ENCODE measurements at places on chromosomes 5 and 9. TPM values are rescaled to one million over a fixed set of nuclear protein-coding genes. Genes with fewer than 3 reads are reported as not detected.

DNA sequence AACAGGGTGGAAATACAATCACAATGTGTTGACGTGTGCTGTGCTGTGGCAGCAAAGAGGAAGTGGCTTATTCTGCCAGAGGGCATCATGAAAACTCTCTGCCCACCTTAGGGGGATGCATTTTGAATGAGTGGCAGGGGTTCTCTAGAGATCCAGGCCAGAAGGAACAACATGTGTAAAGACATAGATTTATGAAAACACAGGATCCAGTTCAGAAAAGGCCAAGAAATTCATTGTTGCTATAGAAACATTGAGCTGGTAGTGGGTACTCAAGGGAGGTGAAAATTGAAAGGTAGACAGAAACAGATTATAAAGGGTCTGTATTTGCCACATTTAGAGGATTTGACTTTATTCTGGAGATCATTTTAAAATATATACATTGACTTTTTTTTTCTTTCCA, 417.7 kb downstream of the ENC1 start:
- no peak for DNase-seq

The CARTPT gene
- not detected for total RNA-seq

GRCh38 chr9:31677877-31678276, 706.6 kb upstream of the ACO1 start:
- no peak for DNase-seq

The LOX gene
- 58.6 TPM for total RNA-seq

DNA sequence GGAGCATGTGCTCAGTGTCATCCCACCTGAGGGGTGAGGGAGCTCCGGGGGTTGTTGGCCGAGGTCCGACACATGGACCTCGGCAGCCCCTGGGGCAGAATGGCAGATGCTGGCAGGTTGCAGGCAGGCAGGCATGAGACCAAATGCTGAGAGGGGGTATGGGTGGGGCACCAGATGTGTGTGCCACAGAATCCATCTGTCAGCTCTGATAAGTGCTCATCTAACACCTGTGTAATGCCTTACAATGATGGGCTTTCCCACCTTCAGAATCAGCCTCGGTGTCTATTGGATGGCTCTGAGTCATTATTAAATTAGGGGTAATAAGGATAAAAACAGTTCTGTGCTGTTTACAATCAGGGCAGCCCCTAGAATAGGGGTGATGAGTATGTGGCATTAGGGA, 73.1 kb upstream of the SAP30L start:
- no peak for DNase-seq

The RANBP6 gene
- 14.0 TPM for total RNA-seq

DNA sequence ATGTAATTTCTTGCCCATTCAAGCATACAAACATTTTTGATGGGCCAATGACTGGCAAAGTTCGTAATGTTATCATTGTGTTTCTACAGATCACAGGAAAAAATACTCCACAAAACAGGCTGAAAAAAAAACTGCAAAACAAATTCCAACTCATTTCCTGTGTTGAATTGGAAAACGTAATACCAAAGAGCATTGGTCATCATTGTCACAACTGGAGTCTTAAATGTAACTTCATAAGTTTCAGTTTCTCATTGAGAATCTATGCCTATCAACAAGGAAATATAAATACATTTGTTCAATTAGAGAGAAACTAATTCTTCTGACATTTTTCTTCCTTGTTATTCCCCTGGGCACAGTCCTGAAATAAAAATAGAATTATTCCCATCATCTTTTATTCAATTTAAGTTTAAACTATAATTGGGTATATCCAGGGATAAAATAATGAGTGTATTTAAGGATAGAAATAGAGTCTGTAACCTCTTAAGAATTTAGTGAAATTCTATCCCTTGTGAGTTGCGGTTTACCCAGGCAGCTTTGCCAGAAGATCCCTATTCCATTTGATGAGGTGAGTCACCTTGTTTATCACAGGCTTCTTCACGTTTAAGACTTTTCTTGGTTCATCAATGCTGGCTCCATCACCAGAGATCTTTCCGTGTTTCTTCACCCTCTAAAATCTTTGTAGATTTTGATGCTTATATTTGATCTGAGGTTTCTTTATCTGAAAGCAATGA, 112.7 kb upstream of the ITGA1 start:
- DNase-seq: no peak

- DNase-seq: no peak
These were observed 146.3 kb downstream of the CETN3 start for GRCh38 chr5:90263102-90263820.

GRCh38 chr5:153350175-153350883, 140.1 kb upstream of the GRIA1 start:
- no peak for DNase-seq

The EPB41L4A gene
- total RNA-seq: 13.0 TPM

The SMIM33 gene
- not detected for total RNA-seq

The IL5 gene
- not detected for total RNA-seq

GRCh38 chr9:70228118-70228517, 30.7 kb upstream of the SMC5 start:
- no peak for DNase-seq

GRCh38 chr5:134549714-134550113, 24.2 kb downstream of the JADE2 start:
- peak; percentile 85 for DNase-seq

DNA sequence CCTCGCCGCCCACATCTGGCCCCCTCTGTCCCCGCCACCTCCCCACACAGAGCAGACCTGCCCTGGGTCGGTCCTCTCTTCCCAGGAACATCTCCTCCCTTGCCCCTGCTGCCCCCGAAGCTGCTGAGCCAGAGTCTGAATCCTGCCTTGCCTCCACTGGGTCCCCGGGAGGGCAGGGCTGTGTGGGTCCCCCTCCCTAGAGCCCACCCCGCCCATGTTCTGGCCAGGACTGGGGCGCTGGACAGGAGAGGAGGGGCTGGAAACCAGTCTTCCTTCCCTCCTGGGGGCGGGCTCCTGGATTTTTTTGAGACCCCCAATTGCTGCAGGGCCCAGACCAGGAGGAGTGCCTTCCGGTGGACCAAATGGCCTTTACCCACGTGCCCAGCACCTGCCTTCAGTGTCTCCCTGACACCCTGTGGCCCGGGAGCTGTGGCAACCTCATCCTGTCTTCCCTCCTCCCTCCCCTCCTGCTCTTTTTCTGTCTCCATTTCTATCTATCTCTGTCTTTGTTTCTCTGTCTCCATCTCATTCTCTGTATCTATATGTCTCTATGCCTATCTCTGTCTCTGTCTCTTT, 12.1 kb downstream of the MRPL36 start:
- DNase-seq: peak; percentile 60

The SPINK7 gene
- total RNA-seq: not detected

- no peak for DNase-seq
These were observed 74.5 kb upstream of the TBCA start for GRCh38 chr5:77850536-77851175.

- DNase-seq: no peak
These were observed 9.3 kb downstream of the OR1N2 start for GRCh38 chr9:122562134-122562760.

DNA sequence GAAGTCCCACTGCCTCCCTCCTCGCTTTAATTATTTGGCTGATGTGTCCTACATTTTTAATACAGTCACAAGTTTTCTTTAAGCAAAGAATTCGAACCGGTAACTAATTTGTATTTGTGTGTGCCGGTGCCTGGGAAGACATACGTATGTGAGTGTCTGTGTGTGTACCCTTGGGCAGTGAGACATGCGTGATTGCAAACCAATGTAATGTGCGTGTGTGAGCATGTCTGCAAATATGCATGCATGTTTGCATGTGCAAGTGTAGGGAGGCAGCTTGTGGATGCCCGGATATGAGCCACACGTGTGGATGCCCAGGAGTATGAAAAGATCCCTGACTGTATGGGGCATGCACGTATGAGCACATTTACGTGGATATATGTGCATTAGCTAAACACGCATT, 44.4 kb upstream of the NEK6 start:
- peak; percentile 23 for DNase-seq

The C9orf152 gene
- not detected for total RNA-seq

The PCDHGA6 gene
- 7.9 TPM for total RNA-seq

DNA sequence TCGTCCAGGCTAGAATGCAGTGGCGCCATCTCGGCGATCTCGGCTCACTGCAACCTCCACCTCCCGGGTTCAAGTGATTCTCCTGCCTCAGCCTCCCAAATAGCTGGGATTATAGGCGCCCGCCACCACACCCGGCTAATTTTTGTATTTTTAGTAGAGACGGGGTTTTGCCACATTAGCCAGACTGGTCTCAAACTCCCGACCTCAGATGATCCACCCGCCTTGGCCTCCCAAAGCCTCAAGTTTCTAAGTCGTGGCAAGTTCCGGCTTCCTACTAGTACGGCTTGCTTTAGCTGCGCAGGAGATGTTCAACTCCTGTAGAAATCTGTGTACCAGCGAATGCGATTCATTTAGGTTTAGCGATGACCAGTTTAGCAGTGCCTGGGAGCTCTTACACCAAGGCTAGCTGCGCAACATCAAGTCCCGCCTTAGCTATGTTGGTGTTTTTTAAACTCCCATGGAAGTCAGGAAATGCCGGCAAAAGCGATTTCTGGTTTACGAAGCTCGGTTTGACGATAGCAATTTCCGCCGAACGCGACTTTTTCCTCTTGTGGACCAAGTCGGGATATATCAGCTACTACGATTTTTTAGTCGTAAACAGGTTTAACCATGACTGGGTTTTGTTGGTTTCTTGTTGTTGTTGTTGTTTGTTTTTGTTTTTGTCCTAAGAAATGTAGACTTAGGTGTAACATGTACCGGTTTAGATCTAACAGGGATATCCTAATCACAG, 46.4 kb downstream of the ANXA2R start:
- DNase-seq: no peak

DNA sequence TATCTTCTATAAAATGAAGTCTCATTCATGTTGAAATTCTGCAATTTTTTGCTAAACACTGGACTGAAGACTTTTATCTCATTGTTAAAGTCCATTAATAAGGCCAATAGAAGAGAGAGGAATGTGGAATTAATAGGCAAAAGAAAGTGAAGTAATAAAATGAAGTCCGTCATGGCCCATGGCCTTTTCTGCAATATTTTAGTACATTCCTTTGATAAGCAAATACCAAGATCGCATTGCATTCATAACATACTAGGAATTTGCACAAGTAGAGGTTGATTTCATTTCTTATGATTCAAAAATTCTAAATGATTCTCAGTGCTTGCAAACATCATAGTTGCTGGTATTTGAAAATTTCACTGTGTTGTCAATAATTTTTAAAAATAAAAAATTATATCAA, 664.0 kb downstream of the NR2F1-AS1 start:
- DNase-seq: no peak

- DNase-seq: no peak
These were observed 8.8 kb upstream of the SVEP1 start for GRCh38 chr9:110588296-110588695.

DNA sequence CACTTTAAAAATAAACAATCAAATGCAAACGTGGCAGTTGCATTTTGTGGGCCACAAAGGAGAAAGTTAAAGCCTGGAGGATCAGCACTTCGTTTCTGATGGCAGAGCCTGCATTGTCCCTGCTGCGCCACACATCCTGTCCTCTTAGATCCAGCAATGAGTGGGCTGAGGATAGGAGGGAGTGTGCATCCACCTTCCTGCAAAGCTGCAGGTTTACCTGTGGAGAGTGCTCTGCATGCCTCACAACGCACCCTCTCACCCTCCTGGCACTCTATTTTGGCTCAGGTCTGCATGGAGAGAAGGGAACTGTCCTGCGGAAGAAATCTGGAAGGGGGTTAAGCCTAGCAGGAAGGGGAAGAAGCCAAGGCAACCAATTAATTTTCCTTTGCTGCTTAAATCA, 212.2 kb upstream of the SLC24A2 start:
- no peak for DNase-seq

DNA sequence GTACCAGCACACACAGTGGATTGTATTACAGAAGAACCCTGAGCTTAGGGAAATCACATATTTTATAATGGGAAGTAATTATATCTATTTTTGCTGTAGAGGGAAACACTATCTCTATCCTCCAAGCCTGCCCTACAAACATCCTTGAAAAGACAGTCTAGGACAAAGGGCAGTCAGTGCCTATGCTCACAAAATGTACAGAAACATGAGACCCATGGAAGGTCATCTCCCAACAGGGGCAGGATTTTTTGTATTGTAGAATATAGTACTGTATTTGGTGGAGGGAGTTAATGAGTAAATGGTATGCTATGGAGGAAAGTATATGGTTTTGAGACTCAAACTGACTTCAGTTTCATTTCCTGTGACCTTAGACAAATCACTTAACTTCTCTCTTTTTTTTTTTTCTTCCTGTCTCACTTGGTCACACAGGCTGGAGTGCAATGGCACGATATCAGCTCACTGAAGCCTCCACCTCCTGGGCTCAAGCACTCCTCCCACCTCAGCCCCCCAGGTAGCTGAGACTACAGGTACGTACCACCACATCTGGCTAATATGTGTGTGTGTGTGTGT, 5.8 kb upstream of the RAB14 start:
- DNase-seq: no peak

The NR5A1 gene
- total RNA-seq: not detected

- DNase-seq: no peak
These were observed 2.9 kb downstream of the B4GALT1 start for GRCh38 chr9:33164138-33164809.

- no peak for DNase-seq
These were observed 33.6 kb upstream of the HRH2 start for GRCh38 chr5:175624316-175624715.

GRCh38 chr9:115022760-115023434, 92.5 kb upstream of the TNFSF8 start:
- DNase-seq: no peak

DNA sequence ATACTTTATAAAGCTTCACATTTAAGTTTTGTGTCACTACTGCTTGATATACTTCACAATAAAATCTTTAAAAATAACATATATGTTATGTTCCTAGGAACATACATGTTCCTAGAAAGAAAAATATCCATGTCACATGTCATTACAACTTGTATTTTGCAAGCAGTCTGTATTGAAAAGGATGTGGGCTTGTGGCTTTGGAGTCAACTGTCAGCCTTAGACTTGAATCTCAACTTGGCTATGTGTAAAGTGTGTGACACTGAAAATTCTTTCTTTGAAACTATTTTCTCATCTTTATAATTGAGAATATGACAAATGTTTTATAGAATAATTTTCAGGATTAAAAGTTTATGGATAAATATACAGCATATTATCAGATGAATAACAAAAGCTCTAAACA, 273.1 kb downstream of the KIAA0825 start:
- no peak for DNase-seq

The IL4 gene
- not detected for total RNA-seq

DNA sequence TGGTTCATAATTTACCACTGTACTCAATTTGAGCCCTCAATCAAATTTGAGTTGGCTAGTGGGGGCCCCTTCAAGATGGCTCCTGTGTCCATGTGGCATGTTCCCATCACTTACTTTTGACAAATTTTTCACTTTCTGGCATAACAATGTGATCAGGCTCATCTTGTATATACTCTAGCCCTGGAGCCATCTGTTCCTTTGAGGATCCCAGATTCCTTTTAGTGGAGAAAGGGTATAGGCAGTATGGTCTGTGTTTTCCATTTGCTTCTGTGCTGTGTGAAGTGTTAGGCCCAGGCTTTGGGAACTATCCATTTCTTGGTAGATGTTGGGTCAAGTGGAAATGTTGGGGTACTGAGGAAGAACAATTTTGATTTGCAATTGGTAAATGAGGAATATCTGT, 45.7 kb downstream of the SH3GL2 start:
- no peak for DNase-seq

- DNase-seq: no peak
These were observed 8.3 kb downstream of the COL15A1 start for GRCh38 chr9:98951967-98952366.

GRCh38 chr5:98698359-98698758, 75.1 kb upstream of the RGMB start:
- no peak for DNase-seq

Data from posterior vena cava (tissue), 2 donors.